ENCODE measurements at places on chromosomes 12 and 14. TPM values are rescaled to one million over a fixed set of nuclear protein-coding genes. Genes with fewer than 3 reads are reported as not detected.

MVK gene
- 53.6 TPM for total RNA-seq

PTHLH gene
- 1.1 TPM for total RNA-seq

KIF5A gene
- 314 TPM for total RNA-seq

BTBD6 gene
- 36.3 TPM for total RNA-seq

KRT6B gene
- not detected for total RNA-seq

GPR65 gene
- total RNA-seq: not detected

CCDC196 gene
- total RNA-seq: not detected

GPD1 gene
- total RNA-seq: 0.81 TPM

TSPAN8 gene
- 1.6 TPM for total RNA-seq

RNASE4 gene
- 1.7 TPM for total RNA-seq

GLT8D2 gene
- total RNA-seq: not detected

LHX5 gene
- 3.1 TPM for total RNA-seq

LTA4H gene
- total RNA-seq: 27.6 TPM

KERA gene
- total RNA-seq: not detected

PRPH gene
- 2,189 TPM for total RNA-seq

RND1 gene
- total RNA-seq: 1.8 TPM

TMEM179 gene
- 28.8 TPM for total RNA-seq

OR4N5 gene
- total RNA-seq: not detected

PAPLN gene
- total RNA-seq: 2.8 TPM

ADAMTS20 gene
- total RNA-seq: 7.0 TPM

ATXN3 gene
- 39.8 TPM for total RNA-seq

NFE2 gene
- not detected for total RNA-seq

CGRRF1 gene
- 18.7 TPM for total RNA-seq

DBX2 gene
- not detected for total RNA-seq

MED6 gene
- 55.2 TPM for total RNA-seq

CLEC9A gene
- total RNA-seq: not detected

AQP2 gene
- not detected for total RNA-seq

EPYC gene
- total RNA-seq: not detected

NRXN3 gene
- total RNA-seq: 1.2 TPM

KRT5 gene
- not detected for total RNA-seq

FAIM2 gene
- 3.5 TPM for total RNA-seq

FAM181A gene
- total RNA-seq: not detected

TBX3 gene
- 3.0 TPM for total RNA-seq

RIPK3 gene
- total RNA-seq: not detected

CHST11 gene
- 11.5 TPM for total RNA-seq

MEG3 gene
- 0.22 TPM for total RNA-seq

SLC22A17 gene
- 70.6 TPM for total RNA-seq

DHRS2 gene
- 0.42 TPM for total RNA-seq

FOXG1 gene
- not detected for total RNA-seq

RASSF9 gene
- not detected for total RNA-seq

PGF gene
- 7.9 TPM for total RNA-seq

LMNTD1 gene
- 1.1 TPM for total RNA-seq

RERG gene
- not detected for total RNA-seq

SLCO1B1 gene
- total RNA-seq: not detected

FBLN5 gene
- not detected for total RNA-seq

CHGA gene
- 663 TPM for total RNA-seq

LRTM2 gene
- total RNA-seq: 14.6 TPM

TAS2R7 gene
- total RNA-seq: 0.39 TPM

Data from glutamatergic neuron (in vitro differentiated cells).